Effector CD4-positive, alpha-beta T cell (primary cell): ENCODE measurements at places on chromosomes 16 and 17.

GRCh38 chr17:14826358-14826757, 438.8 kb downstream of the PMP22 start:
- DNase-seq = no peak

- DNase-seq = no peak
These were observed 19.6 kb upstream of the CEP20 start for GRCh38 chr16:15907863-15908478.

GRCh38 chr16:50917950-50918703, 176.2 kb downstream of the CYLD start:
- no peak for DNase-seq

DNA sequence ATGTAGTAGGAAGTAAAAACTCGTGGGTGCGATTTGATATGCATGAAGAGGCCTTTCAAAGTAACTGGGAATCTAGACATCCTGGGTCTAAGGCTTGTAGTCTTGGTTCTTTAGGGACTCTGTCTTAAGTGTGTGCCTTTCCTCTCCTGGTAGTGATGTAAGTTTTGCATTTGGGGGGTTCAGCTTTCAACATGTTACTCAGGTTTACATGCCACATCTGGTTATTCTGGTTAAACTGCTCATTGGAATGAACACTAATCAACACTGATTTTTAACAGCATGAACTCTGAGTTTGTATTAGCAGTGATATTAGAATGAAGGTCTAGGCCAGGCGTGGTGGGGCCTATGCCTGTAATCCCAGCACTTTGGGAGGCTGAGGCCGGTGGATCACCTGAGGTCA, 15.1 kb downstream of the PGS1 start:
- no peak for DNase-seq

GRCh38 chr16:3934491-3935181, 54.1 kb upstream of the CREBBP start:
- no peak for DNase-seq

GRCh38 chr17:27657620-27658019, 26.6 kb downstream of the LGALS9 start:
- DNase-seq = no peak

- no peak for DNase-seq
These were observed 1.6 kb downstream of the ACLY start for GRCh38 chr17:41917192-41917591.

- no peak for DNase-seq
These were observed 1.7 kb upstream of the PEMT start for GRCh38 chr17:17593222-17593620.

GRCh38 chr16:73329358-73330286, 281.7 kb upstream of the ZFHX3 start:
- DNase-seq = no peak
